Hypothalamus (tissue), 51 donors: ENCODE measurements at places on chromosomes 1 and 21.
A peak's percentile ranks its signal among the peaks of the same experiment; 100 is the strongest.

DNA sequence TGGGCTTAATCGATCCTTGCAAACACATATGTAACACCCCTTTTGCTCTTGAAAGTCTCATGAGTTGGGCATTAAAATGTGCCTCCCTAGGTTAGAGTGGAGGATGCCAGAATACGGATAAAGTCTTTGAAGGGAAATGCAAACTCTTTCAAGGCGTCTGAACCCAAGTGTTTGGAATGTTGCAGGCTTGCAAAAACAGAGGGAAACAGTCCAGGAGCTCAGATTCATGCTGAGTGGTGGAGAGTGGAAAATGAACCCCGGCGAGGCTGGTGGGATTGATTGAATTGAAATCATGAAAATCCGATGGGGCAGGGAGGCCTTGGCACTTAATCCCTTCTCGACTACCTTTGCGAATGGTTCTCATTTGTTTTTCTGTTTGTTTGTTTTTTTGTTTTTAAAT is 175.5 kb downstream of the PGBD5 start:
- DNase-seq: no peak

- no peak for DNase-seq
Measured at GRCh38 chr1:67100833-67101232, 33.9 kb downstream of the C1orf141 start.

- no peak for DNase-seq
Measured at GRCh38 chr21:44581158-44581557, 754 bp upstream of the KRTAP10-5 start.

DNA sequence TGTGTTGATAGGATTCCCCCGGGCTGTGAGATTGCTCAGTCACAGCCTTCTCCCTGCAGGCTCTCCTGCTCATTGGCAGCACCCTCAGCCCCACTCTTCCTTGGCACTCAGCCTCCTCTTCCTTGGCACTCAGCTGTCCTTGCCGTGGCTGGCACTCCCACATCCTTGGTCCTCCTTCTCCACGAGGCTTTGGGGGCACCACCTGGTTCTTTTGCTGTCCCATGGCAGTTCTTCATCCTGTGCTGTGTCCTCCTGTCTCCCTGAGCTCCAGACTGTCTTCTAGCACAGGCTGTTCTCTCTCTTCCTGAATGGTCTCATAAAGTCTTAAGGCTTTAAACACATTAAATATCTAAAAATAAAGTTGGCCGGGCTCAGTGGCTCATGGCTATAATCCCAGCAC is 27.0 kb downstream of the PKNOX1 start:
- DNase-seq: no peak

DNA sequence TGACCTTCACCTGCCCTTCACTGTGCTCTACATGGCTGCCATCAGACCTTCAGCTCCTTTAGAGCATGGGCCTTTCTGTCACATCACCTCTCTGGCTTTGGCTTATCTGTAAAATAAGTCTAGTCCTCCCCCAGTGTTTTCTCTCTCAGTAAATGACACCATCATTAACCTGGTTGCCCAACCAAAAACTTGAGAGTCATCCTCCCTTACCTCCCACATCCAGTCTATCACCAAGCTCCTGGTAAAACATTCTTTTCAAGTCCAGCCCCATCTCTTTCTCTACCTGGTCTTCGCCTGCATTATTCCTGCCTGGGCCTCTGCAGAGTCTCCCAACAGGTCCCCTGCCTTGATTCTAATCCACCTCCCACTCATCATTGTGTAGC is 13.1 kb downstream of the SLC26A9 start:
- DNase-seq: no peak

GRCh38 chr1:172837816-172838679 is 179.1 kb downstream of the FASLG start:
- DNase-seq: no peak

GRCh38 chr1:147214842-147215539 is 10.1 kb downstream of the FMO5 start:
- DNase-seq: no peak

GRCh38 chr1:18814425-18814824 is 45.0 kb downstream of the TAS1R2 start:
- DNase-seq: no peak

GRCh38 chr1:58047265-58047858 is 499.2 kb downstream of the OMA1 start:
- peak; percentile 9 for DNase-seq

DNA sequence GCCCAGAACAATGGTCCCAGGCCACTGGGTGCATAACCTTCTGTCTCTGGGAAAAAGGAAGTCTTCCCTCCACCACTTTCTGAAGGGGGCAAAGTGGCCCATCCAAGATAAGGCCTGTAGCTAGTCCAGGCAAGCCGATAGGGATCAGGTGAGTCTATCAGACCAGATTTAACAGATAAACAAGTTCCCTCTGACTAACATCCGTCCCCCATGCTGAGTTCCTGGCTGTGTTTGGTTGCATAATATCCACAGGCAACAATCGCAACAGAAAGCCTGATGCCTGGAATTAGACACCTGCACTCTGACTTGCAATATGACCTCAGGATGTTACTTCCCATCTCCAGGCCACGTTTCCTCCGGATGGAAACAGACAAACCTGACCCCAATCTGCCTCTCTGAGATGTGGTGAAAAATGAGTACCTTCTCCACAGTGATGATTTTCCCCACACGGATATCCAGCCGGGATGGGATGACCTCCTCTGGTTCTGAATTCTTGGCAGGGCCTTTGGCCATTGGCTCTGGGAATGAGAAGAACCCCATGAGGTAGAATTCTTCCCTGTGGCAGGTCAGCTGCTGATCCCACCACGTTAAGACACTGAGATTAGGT is 36.4 kb downstream of the YARS1 start:
- DNase-seq: no peak

- no peak for DNase-seq
Measured at GRCh38 chr1:112710586-112710985, 3.7 kb upstream of the RHOC start.

DNA sequence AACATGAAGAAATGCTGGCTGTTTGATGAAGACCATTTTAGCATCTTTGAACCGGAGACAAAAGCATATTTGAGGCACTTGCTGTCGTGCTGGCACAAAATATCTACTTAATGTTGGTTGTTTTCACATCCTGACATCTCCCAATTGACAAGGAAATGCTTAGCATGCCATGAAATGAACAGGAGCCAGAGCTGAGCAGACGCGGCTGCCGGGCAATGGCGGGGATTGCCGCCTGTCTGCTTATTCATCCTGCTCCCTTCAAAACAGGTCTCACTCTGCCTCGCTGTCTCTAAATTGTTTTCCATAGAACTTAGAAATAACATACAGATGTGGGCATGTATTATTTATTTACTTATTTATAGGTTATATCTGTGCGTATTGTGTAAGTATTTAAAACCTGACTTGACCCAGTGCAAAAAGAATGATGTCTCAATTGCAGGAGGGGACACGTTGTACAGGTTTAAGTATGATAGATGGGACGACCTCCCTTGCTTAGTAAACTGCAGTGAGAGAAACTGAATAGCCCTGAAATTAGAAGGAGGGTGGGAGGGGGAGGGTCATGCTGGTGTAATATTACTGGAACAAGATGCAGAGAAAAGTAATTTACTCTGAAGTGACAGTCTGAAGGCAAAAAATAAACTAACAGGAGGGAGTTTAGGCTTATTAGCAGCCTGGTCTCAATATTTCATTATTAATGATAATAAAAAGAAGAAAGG is 590.4 kb upstream of the PLXNA2 start:
- no peak for DNase-seq

DNA sequence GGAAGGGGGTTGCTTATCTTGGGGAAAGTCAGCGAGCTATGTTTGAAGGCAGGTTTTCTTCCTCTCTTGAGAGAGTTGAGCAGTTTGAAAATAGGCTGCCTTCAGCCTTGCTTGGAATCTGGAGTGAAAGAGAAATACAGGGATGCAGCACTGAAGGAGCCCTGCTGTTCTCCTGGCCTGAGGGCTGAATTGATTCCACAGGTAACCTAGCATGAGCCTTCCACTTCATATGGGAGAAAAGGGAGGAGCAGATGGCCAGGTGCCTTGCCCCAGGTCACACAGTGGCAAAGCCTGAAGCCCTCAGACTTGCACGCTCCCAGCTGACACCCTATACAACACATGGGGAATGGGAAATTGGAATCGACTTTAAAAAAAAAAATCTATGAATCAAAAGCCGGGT is 88.0 kb upstream of the WLS start:
- no peak for DNase-seq

DNA sequence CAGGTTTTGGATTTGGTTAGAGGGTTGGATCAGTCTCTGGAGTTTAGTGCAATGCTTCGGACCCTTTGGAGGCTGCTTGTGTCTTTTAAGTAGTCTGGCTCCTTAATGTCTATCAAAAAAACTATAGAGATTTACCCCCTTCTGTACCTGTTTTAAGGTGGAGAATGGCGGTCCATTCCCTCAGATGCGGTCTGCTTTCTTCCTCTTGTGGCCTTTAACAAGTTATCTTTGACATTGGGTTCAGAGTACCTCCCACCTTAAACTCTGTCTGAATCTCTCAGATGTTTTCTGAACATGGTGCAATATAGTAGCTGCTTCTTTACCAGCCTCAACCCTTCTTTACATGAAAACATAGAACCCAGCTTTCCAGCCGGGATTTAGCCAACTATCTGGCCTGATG is 2.4 kb downstream of the IPO9 start:
- DNase-seq: no peak

GRCh38 chr1:192747301-192747700 is 61.5 kb upstream of the RGS2 start:
- DNase-seq: no peak
